ENCODE measurements at places on chromosomes 5 and 9.
A peak's percentile ranks its signal among the peaks of the same experiment; 100 is the strongest.

DNA sequence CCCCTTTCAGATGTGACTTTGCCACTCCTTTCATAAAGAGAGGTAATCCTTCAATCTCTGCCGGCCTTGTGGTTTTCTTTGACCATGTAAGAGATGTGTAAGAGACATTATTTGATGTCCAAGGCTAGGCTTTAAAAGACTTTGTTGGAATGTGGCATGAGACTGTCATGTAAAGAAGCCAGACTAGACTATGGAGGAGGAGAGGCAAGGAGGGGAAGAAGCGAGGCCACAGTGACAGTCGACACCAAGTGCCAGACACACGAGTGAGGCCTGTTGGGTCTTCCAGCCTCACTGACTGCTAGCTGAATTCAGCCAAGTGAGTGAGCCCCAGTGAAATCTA, 1013.3 kb downstream of the MAT2B start:
- no peak for DNase-seq

- DNase-seq, result peak; percentile 81
Observed at GRCh38 chr5:180802325-180803180, at the start of gene MGAT1. Gene MGAT1 (minus strand): TSS chr5:180802806. CDS start chr5:180792971, 9,835 bp downstream.

DNA sequence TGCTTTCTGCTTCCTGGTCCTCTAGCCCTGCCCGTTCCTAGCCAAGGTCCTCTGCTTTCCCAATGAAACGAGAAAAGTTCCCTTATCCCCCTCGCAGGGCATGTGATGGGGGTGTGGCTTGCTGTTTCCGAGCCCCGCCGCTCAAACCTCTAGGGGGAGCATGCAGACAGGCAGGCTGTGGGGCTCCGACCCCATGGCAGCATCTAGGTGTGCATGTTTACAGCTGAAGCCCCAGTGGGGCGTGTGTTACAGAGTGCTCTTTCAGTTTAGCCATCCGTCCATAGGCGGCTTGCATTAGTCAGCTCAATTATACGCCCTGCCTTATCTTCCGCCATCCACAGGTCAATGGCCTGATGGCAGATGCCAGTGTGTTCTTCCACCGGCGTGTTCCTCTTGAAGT, 48.3 kb upstream of the SPATA31E1 start:
- no peak for DNase-seq

GRCh38 chr5:8953911-8954438, 591.9 kb downstream of the SEMA5A start:
- no peak for DNase-seq

DNA sequence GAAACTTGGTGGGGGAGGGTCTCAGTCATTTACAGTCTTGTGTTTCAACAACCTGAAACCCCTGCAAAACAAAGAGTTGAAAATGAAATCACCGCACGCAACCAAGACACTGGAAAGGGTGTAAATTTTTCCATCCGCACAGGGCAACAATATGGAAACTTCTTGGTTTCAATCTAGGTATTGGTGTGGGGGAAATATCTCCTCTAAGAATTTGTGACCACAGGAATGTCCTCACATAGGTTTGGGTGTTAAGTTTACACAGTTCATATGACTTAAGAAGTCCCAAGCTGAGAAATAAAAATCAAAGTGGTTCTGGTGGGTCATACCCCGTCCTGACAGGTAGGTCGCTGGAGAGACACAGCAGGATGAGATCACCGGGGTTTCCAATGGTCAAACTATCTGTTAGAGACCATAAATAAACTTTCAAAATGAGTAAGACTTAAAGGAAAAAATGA, 51.9 kb upstream of the PIP5K1B start:
- DNase-seq, result no peak

DNA sequence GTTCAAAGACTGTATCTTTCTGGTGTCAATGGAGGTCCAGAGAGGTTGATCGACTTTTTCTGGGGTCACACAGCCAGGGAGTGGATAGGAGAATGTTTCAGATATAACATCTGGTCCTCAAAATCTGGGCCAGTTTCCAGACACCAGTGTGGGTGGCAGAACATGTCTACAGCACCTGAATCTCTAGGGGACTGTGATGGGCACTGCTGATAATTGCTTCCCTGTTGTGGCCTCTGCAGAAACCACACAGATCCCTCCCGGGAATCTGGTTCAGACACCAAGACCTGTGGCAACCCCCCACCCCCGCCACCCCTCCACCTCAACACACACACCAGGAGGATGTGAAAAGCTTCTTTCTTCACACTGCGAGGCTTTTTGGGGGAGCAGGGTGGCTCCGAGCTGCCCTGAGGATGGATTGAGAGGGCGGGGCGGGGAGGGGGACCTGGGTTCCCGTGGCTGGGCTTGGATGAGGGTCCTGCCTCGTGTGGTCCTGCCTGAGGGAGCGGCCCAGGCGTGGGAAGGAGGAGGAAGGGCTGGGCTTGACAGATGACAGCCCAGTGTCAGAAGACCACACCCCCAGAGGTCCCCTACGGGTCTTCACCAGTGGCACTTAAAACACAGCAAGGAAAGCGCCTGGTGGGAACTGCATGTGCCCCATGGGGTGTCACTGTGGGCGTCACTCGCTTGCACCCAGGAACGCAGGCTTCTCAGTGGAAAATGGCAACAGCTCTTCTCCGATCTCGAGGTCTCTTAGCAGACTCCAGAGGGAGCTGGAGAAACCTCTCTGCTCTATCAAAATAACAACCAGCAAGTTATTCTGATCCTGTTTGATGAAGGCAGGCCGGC, 55.2 kb downstream of the TRIP13 start:
- no peak for DNase-seq

GRCh38 chr5:71907001-71907588, 188.0 kb downstream of the CARTPT start:
- DNase-seq, result no peak

GRCh38 chr9:69740872-69741505, 18.8 kb downstream of the PTAR1 start:
- no peak for DNase-seq

GRCh38 chr5:160643616-160644240, 208.3 kb downstream of the ATP10B start:
- DNase-seq, result no peak

DNA sequence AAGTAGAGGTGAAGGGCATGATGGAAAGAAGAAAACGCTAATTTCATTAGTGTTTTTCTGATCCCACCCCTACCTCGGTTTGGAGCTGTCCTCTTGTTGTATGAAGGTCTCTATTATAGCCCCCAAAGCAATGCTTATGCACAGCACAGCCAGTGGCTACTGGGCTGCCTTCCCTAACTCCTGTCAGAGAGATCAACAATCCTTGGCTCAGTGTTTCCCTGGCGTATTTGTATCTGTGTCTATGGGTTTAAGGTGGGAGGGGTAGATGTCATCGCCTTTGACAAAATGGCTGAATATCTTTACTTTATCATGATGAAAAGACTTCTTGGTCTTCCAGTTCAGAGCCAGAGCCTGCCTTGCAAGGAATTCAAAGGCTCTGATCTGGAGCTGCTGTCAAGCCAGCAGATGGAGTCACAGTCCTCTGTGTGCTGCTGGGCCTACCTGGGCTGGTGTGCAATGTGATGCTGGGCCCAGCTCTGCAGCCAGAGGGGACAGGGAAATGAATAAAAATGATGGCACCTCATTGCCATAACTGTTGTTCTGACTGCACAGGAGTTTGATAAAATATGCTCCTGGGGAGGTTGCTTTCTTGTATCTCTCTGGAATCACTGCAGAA, 20.1 kb upstream of the HSPA9 start:
- peak; percentile 34 for DNase-seq

- no peak for DNase-seq
Observed at GRCh38 chr5:10133830-10134229, 115.9 kb downstream of the ATPSCKMT start.

DNA sequence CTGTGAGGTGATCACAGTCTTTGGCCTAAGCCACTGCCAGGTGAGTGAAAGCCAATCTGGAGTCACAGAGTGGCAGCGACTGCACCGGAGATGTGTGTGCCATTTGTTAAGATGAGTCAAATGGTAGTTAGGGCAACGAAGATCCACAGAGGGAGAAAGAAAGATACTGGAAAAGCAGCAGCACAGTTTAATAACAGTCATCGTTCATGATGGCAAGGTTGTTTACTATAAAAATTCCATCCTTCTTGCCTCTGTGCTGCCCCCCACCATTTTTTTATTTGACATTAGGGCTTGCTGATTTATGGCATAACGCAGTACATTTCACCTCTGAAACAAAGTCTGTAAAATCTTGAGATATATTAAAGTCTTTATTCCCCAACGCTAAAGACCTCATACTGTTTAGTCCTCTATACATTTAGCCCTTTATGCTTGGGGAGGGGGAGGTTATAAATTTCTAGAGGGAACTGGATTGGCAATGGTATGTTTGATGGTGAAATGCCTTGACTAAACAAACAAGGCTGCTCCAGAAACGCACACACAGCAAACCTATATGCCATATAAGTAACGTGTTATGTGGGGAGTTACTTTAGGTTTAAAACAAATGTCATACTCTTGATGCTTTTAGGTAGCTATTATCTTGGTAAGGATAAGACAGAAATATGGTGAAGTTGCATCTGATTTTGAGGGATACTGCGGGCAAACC, 55.8 kb upstream of the ABL1 start:
- no peak for DNase-seq

DNA sequence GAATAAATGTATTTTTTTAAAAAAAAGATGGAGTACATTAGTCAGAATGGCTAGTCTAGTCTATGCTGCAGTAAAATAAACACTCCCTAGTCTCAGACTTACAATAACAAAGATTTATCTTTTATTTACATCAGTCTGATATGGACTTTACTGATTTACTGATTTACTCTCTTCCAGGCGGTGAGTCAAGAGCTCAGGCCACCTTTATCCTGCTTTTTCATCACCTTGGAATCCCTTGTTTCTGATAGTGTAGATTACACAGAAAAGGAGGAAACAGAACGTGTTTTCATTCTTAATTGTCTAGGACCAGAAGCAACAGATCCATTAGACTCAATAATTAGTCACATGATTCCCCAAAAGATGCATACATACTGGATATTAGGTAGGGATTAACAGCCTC, 290.1 kb upstream of the TRPC7 start:
- DNase-seq, result no peak

- DNase-seq, result no peak
Observed at GRCh38 chr9:98168153-98168780, 24.2 kb downstream of the CORO2A start.
